ENCODE measurements at places on chromosomes 3 and 15. TPM values are rescaled to one million over a fixed set of nuclear protein-coding genes. Genes with fewer than 3 reads are reported as not detected.

GRCh38 chr15:53401503-53401902 is 358.0 kb downstream of the WDR72 start:
- DNase-seq, result no peak
- no peaks in the 10 kb centered on the region for H3K27me3 ChIP-seq
- H3K4me1 ChIP-seq, result no peaks in the 10 kb centered on the region
- H3K36me3 ChIP-seq, result no peaks in the 10 kb centered on the region
- no peak overlapping the region for H3K27ac ChIP-seq

GRCh38 chr15:101436526-101436925 is 53.0 kb downstream of the PCSK6 start:
- no peak overlapping the region for H3K27ac ChIP-seq
- peaks cover 8% of the 10 kb centered on the region for H3K27me3 ChIP-seq
- DNase-seq, result no peak
- no peaks in the 10 kb centered on the region for H3K36me3 ChIP-seq
- peaks cover under 1% of the 10 kb centered on the region for H3K4me1 ChIP-seq

DNA sequence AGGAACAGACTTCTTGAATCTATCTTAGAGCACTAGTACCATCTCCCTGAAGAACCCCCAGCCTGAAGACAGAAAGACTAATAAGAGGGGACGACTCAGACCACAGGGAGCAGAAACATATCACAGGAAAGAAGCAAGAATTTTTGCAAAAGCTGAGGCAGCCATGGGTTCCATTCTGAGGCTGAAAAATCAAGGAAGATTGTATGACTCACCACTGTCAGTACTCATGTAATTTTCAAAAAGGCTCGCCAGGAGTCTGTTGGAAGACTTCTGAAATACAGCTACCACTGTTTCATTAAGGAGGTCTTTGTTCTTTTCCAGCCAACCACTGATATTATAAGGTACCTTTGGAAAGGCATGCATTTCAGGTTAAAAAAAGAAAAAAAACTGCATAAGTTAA is 47.5 kb downstream of the MYH15 start:
- H3K36me3 ChIP-seq, result no peaks in the 10 kb centered on the region
- no peak for DNase-seq
- peaks cover 3% of the 10 kb centered on the region for H3K27me3 ChIP-seq
- H3K4me1 ChIP-seq, result peaks cover 3% of the 10 kb centered on the region

DNA sequence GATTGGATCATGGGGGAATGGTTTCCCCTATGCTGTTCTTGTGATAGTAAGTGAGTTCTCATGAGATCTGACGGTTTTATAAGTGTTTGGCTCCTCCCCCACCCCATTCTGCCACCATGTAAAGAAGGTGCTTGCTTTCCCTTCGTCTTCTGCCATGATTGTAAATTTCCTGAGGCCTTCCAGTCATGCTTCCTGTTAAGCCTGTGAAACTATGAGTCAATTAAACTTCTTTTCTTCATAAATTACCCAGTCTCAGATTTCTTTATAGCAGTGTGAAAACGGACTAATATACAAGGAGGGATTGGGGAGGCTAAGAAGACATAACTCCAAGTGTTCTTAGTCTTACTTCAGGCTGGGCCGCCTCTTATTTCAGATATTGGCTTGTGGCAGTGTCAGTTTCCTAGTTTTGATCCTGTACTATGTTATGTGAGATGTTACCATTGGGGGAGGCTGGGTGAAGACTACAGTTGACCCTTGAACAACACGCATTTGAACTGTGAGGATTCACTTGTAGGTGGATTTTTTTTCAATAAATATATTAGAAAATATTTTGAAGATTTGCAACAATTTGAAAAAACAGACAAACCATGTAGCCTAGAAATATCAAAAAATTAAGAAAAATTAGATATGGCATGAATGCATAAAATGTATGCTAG is 44.9 kb downstream of the NMD3 start:
- peaks cover 39% of the 10 kb centered on the region for H3K36me3 ChIP-seq
- no peaks in the 10 kb centered on the region for H3K27me3 ChIP-seq
- peaks cover 5% of the 10 kb centered on the region for H3K4me1 ChIP-seq
- no peak for DNase-seq

DNA sequence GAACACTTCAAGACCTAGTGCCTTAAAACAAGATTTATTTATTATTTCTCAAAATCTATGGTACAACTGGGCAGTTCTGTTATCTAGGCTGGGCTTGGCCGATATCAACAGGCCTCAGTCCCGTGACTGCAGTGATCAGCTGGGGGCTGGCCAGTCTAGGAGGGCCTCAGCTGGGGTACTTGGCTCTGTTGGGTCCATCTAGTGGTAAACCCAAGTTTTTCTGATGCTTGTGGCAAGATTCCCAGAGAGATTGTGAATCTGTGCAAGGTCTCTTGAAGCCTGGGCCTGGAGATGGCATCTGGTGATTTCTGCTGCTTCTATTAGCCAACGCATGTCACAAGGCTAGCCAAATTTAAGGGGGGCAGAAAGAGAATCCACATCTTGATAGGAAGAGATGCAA is 482.4 kb upstream of the SGO1 start:
- H3K27ac ChIP-seq, result no peak overlapping the region
- no peak for DNase-seq
- no peaks in the 10 kb centered on the region for H3K27me3 ChIP-seq
- H3K4me3 ChIP-seq, result no peak overlapping the region
- H3K36me3 ChIP-seq, result no peaks in the 10 kb centered on the region

The RHCG gene
- not detected for total RNA-seq

The SEMA6D gene
- not detected for total RNA-seq

The FXR1 gene
- 163 TPM for total RNA-seq

The STRA6 gene
- not detected for total RNA-seq

The RBP2 gene
- total RNA-seq, result not detected

The UMPS gene
- 52.8 TPM for total RNA-seq
